ENCODE measurements at places on chromosomes 4 and X.

GRCh38 chr4:53019485-53020382, 157.6 kb downstream of the RASL11B start:
- no peak for DNase-seq

- no peak for DNase-seq
Observed at GRCh38 chr4:39169426-39169825, 12.9 kb upstream of the WDR19 start.

DNA sequence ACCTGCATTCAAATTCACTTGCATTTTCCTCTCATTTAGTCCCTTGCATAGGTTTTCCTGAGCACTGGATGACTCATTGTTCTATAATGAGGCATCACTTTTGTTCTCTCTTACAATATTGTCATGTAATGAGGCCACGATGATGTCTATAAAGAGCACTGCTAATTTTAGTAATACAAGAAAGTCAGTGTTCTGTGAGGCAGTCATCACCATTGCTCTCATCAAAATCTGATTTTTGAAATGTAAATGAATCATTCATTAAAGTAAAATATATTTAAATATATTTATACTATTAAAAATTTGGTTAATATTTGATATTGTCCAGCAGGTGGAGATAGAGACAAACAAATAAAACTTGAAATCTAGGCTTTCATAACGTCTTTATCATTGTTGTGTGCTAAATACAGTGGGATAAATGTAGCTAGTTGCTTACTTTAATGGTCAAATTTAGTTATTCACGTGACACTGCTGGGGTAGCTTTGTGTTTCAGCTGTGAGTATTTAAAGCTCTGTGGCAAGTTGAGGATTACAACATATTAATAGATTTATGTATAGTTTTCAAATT, 15.4 kb downstream of the HMGB2 start:
- DNase-seq: peak; percentile 35

DNA sequence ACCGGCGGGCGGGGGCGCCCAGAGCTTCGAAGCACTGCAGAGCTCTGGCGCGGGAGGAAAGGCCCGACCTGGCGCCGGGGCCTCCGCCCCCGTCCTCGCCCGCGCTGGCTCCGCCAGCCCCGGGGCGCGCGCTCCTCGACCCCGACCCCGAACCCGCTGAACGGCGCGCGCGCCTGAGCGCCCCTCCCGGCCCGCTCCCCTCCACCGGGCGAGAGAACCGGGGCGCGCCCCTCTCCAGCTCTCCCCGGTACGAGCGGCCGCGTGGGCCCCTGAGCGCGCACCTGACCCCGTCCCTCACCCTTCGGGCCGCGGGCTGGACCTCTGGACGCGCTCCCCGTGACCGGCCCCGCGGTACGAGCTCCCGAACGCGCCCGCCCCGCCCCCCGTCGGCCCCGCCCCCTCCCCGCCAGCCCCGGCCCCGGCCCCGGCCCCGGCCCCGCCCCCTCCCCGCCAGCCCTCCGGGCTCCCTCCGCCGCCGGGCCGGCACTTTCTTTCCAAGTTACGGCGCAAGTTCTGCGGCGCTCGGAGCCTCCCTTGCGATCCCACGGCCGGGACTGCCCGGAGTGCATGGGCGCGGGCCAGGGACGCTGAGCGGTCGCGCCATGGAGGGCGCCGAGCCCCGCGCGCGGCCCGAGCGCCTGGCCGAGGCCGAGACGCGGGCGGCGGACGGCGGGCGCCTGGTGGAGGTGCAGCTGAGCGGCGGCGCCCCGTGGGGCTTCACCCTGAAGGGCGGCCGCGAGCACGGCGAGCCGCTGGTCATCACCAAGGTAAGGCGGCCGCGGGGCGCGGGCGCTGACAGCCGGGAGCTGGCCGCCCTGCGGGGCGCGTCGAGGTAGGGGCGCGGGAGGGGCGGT, at the start of gene SHROOM2:
SHROOM2 (plus strand) TSS at position 486 of the 854 bp plus-strand sequence; CDS start at position 603, 117 bp downstream.
- DNase-seq: peak; percentile 52

GRCh38 chrX:17635231-17635630, 102.1 kb upstream of the SCML1 start:
- peak; percentile 83 for DNase-seq

- DNase-seq: no peak
Observed at GRCh38 chrX:1561164-1561563, 24.2 kb upstream of the P2RY8 start.

DNA sequence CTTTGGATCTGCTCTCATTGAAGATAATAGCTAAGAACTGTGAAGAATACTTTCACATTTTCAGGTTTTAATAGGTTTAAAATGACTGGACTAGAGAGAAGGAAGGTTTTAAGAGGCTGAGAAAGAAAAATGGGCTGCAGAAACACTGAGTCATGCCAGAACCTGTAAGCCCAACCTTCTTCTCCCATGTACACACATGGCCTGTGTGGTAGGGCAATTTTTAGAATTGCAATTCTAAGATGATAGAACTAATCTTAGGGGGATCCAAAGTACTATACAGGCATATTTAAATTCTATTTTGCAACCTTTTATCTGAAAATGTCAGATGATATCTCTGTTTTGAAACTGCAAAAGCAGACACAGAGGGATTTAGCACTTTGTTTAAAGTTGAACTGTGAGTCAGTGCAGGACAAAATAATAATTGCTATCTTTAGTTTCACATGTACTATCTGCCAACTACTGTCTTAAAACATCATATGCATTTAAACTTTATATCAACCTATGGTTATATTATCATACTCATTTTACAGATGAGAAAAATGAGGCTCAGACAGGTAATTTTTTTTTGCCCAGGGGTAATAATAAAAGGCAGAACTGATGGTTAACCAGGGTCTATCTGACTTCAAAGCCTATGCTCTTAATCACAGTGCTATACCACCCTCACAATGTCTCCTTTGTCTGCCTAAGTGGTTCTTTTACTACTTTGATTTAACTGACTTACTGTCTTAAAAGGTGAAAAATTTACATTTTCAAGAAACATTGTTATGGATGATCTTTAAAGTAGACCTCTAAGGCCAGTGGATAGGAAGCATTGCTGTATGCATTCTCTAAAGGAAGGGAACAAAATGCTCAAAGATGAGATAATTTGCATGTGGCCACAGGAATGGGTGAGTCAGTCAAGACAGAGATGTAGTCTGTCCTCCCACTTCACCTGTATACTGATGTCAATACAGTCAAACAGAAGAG, 4.3 kb downstream of the TMPRSS11E start:
- peak; percentile 78 for DNase-seq

GRCh38 chrX:20309806-20310205, 43.1 kb upstream of the RPS6KA3 start:
- DNase-seq: no peak

DNA sequence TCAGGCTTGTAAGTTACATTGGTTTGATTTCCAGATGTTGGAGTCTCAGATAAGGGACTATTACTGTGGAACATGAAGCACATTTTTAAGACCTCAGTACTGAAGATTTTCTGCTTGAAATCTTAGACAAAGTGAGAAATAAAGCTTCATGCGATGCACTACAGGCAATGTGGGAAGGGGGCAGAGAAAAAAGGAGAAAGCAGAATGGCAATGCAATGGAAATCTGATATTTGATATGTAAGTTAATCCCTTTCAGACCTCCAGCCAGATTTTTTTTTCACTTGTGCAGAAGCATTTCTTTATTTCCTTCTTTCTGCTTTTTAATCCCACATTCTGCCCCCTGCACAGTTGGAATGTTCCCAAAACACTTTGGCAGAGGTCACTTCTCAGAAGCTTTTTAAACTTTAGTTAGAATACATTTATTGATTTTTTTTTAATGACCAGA, 174.3 kb downstream of the ADGRL3 start:
- DNase-seq: peak; percentile 5

Measured in GM23338 (cell line).